ENCODE measurements at places on chromosomes 13 and 19. TPM values are rescaled to one million over a fixed set of nuclear protein-coding genes. Genes with fewer than 3 reads are reported as not detected.

The LENG9 gene
- total RNA-seq: 6.9 TPM

The ZNF320 gene
- total RNA-seq: 4.9 TPM

DNA sequence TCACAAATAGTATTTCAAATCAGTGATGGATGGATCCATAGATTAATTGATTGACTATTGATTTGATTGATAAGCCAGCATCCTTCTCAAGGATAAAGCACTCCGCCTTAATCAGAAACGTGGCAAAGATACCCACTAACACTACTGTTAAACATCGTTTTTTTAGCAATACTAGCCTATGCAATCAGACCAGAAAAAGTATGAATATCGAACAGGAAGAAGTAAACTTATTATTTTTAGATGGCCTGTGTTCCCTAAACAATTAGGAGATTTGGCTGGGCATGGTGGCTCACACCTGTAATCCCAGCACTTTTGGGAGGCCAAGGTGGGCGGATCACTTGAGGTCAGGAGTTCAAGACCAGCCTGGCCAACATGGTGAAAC is 49.5 kb downstream of the MYH14 start:
- H3K27me3 ChIP-seq: no peaks in the 10 kb centered on the region
- H3K4me3 ChIP-seq: no peak overlapping the region
- no peak overlapping the region for H3K27ac ChIP-seq
- peaks cover 4% of the 10 kb centered on the region for H3K36me3 ChIP-seq
- H3K4me1 ChIP-seq: no peaks in the 10 kb centered on the region

DNA sequence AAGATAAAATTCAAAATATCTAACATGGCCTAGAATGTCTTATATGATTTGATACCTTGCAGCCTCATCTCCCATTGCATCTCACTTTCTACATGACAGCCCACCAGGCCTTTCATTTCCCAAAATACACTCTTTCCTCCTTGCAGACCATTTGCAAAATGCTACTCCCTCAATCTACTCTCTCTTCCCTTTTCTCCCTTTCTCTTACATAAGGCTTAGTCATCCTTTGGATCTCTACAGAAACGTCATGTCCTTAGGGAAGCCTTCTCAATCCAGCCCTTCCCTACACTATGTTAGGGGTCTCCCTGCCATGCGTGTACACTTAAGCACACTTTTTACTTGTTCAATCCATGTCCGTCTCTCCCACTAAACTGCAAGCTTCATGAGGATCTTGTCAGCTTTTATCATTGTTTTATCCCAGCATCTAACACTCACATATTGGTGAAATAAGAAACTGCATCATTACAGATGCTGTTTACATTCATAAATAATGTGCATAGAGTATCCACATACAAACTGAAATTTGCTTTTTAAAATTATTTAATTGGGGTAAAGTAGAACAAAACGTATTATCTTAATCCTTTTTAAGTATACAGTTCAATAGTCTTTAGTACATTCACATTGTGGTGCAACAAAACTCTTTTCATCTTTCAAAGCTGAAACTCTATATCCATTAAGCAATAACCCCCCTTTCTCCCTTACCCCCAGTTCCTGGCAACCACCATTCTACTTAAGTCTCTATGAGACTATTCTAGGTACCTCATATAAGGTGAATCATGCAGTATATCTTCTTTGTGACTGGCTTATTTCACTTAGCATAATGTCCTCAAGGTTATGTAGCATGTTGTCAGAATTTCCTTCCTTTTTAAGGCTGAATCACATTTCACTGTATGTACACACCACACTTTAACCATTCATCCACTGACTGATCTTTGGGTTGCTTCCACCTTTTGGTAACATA is 11.5 kb upstream of the WBP4 start:
- H3K4me1 ChIP-seq: peaks cover 29% of the 10 kb centered on the region
- peak; percentile 32 for DNase-seq
- no peaks in the 10 kb centered on the region for H3K27me3 ChIP-seq

DNA sequence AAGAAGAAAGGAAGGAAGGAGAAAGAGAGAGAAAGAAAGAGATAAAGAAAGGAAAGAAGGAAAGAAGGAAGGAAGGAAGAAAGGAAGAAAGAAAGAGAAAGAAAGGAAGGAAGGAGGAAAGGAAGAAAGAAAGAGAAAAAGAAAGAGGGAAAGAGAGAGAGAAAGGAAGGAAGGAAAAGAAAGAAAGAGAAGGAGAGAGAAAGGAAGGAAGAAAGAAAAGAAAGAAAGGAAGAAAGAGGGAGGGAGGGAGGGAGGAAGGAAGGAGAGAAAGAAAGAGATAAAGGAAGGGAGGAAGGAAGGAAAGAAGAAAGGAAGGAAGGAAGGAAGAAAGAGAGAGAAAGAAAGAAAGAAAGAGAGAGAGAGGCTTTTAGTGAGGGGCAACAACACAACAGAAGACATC is 135.1 kb upstream of the VSTM2B start:
- no peak overlapping the region for H3K27ac ChIP-seq
- no peak for DNase-seq
- no peaks in the 10 kb centered on the region for H3K4me1 ChIP-seq
- H3K27me3 ChIP-seq: no peaks in the 10 kb centered on the region
- H3K4me3 ChIP-seq: no peak overlapping the region

GRCh38 chr19:48476176-48476575 is 7.0 kb downstream of the CYTH2 start:
- DNase-seq: no peak

The FGF21 gene
- total RNA-seq: 0.93 TPM

GRCh38 chr13:28373810-28374209 is 121.1 kb downstream of the FLT1 start:
- H3K27ac ChIP-seq: no peak overlapping the region
- no peaks in the 10 kb centered on the region for H3K36me3 ChIP-seq
- H3K4me3 ChIP-seq: no peak overlapping the region
- DNase-seq: no peak

The U2AF2 gene
- 280 TPM for total RNA-seq

Data from MCF 10A (cell line).